ENCODE measurements at places on chromosomes 4 and X.

GRCh38 chr4:25182937-25183336 is 22.7 kb upstream of the SEPSECS start:
- DNase-seq, result no peak

GRCh38 chrX:133989993-133990392 is 4.6 kb upstream of the GPC3 start:
- no peak for DNase-seq

DNA sequence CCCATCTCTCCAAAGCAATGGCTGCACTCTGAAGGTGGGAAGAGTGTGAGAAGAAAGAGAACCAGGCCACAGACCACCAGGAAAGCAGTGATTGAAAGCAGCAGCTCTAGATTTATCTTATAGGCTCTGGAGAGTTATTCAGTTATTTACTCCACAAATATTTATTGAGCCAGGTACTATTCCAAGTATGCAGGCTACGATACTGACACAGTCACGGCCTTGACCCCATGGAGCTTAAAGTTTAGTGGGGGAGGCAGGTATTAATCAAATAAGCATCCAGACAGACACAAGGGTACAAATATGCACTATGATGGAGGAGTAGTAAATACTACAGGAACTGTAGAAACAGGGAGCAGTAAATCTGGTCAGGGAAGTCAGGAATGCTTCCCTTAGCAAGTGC is 2.8 kb downstream of the TMEM185A start:
- DNase-seq, result no peak

DNA sequence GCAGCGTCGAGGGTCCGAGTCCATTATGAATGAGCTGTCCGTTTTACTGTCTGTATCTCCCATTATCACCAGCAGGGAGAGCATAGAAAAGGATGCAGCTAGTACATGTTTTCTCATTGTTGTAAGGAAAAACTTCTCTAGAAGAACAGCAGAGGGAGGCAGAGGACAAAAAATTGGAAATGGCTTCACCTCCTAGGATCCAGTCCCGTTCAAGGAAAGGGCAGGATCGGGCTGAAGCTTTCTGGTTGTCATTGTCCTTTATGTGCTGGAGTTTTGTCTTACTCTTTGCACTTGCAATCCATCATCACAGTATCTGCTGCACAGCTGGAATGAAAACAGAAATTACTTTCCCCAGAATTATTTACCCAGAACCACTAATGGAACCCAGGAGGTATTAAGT is 14.7 kb downstream of the NDP start:
- DNase-seq, result peak; percentile 80

All from SK-N-DZ (cell line).